ENCODE measurements at places on chromosomes 12 and 14.

- DNase-seq: no peak
Observed at GRCh38 chr12:12249216-12250050, 17.4 kb downstream of the LRP6 start.

- DNase-seq: no peak
Observed at GRCh38 chr12:48423171-48423570, 49.2 kb upstream of the ANP32D start.

- no peak for DNase-seq
Observed at GRCh38 chr14:23162800-23163199, 20.7 kb downstream of the SLC7A8 start.

DNA sequence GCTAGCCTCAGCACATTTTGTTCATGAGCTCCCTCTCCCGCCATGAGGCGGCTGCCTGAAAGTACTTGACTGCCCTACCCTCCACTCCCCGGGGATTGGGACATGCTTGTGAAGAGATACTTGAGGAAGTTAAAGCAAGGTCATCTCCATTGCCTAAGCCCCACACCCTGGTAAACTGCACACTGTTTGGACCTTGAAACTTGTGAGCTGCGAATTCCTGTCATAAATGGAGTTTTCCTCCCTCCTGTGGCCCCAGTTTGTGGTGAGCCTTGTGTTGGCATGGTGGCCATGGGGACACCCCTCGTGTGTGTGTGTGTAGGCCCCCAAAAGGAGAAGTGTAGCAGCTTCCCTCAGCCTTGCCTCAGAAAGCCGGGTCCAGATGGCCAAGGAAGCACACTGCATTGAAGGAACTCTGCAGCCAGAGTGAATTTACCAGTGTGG, 395.5 kb downstream of the ZFP36L1 start:
- no peak for DNase-seq

Data from CD4-positive, alpha-beta T cell (primary cell).